A549 treated with RU486 at 1 μM for 4 hours (cell line): ENCODE measurements at places on chromosomes 12 and 14. TPM values are rescaled to one million over a fixed set of nuclear protein-coding genes. Genes with fewer than 3 reads are reported as not detected.

Gene KCNC2
- not detected in 5 replicates for total RNA-seq

Gene GOLT1B
- 72.1 to 103 TPM (median 92.4 TPM) in 5 replicates for total RNA-seq

Gene TMEM233
- 0.06 to 0.13 TPM (median 0.07 TPM) in 3 of 5 replicates, not detected in the others for total RNA-seq

Gene CYP46A1
- total RNA-seq = 0.02 to 0.15 TPM (median 0.13 TPM) in 4 of 5 replicates, not detected in the other

Gene SMOC1
- 14.7 to 23.3 TPM (median 18.8 TPM) in 5 replicates for total RNA-seq

Gene PLEKHG7
- total RNA-seq = 0.10 TPM in 1 of 5 replicates, not detected in the others

Gene TMEM132C
- not detected in 5 replicates for total RNA-seq

Gene RPGRIP1
- total RNA-seq = 0.07 to 0.71 TPM (median 0.23 TPM) in 5 replicates
